ENCODE measurements at places on chromosomes 1 and 21. TPM values are rescaled to one million over a fixed set of nuclear protein-coding genes. Genes with fewer than 3 reads are reported as not detected.

F13B gene
- total RNA-seq = not detected

CLDN17 gene
- not detected for total RNA-seq

SLAMF6 gene
- not detected for total RNA-seq

E2F2 gene
- 1.9 TPM for total RNA-seq

ITGB2 gene
- total RNA-seq = 0.13 TPM

SLC9C2 gene
- not detected for total RNA-seq

DNA sequence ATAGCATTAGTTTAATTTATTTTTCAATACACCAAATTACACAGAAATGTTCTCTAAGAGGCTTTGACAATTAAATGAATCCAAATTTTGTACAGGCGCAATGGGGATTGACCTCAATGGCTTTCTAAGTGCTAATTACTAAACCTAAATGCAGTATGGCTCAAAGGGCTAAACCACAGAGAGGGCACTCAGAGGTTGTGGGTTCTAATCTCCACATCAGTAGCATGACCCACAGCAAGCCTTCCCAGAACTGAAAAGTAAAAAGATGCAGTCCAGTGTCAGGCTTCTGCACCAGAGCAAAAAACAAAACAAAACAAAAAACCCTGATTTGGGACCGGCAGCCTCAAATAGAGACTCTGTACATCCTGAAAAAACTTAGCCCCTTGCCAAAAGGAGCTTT is 579.2 kb upstream of the PKN2 start:
- DNase-seq = no peak

- peak; percentile 48 for DNase-seq
Measured at GRCh38 chr1:5915587-5916571, 76.3 kb downstream of the NPHP4 start.

DNA sequence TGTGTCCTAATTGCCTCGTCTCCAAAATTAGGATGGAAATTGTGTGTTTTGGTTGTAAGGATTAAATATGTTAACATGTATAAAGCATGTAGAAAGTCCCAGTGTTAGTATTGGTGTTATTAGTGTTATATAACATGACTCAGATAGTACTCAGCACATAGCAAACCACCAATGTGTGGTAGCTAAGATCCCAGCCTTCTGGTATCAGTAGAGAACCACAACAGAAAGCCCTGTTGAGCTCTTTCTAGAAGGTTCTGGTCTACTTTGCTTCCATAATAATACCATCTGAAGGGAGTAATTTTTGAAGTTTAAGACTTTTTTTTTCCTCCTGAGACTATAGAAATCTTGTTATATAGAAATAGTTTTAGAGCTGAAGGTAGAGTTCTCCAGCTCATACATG is 259.3 kb upstream of the SGIP1 start:
- DNase-seq = no peak

DNA sequence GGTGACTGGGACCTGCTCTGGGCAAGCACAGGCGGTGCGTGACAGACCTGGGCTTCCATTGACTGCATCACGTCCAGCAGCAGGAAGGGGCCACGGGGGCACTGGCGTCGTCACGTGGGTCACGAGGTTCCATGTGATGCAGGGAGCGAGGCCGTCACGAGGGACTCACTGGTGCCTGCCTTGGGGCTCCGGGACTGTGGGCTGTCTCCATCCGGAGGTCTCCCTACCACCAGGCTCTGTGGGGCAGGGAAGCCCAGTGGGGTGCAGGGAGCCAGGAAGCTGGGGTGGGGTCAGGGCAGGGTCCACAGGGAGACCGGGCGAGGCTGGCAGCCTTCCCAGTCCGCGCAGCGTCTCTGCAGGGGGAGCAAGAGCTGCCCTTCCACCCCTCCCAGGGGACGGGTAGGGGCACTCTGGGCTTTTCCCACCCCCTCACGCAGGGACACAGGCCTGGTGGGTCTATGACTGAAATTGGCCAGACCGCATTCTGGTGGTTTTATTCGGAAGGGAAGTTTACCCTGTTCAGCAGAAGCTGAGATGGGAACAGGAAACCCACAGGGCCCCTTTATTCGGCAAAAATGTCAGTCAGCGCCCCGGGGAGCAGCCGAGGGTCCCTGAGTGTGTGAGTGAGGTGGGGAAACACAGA is 416 bp upstream of the TNFRSF14 start:
- DNase-seq = peak; percentile 89

GRCh38 chr1:236854605-236854983 is 59.5 kb downstream of the MTR start:
- DNase-seq = no peak
